ENCODE measurements at places on chromosomes 7 and 10. TPM values are rescaled to one million over a fixed set of nuclear protein-coding genes. Genes with fewer than 3 reads are reported as not detected.

Gene GPR158
- not detected for total RNA-seq

Gene IL6
- 6.3 TPM for total RNA-seq

Gene C10orf62
- not detected for total RNA-seq

Gene GLUD1
- total RNA-seq, result 66.0 TPM

Gene WNT8B
- not detected for total RNA-seq

Gene TEX36
- not detected for total RNA-seq

Gene LBX1
- not detected for total RNA-seq

GRCh38 chr7:90081621-90082020 is 72.6 kb upstream of the STEAP1 start:
- DNase-seq, result no peak
- H3K4me3 ChIP-seq, result no peak overlapping the region
- no peaks in the 10 kb centered on the region for H3K27me3 ChIP-seq
- H3K36me3 ChIP-seq, result no peaks in the 10 kb centered on the region

GRCh38 chr7:119395024-119395423 is 878.0 kb upstream of the KCND2 start:
- DNase-seq, result no peak
- no peaks in the 10 kb centered on the region for H3K4me1 ChIP-seq
- no peaks in the 10 kb centered on the region for H3K36me3 ChIP-seq
- H3K27me3 ChIP-seq, result no peaks in the 10 kb centered on the region
- H3K4me3 ChIP-seq, result no peak overlapping the region

GRCh38 chr7:29345590-29345989 is 151.0 kb downstream of the CHN2 start:
- no peak overlapping the region for H3K4me3 ChIP-seq
- no peaks in the 10 kb centered on the region for H3K27me3 ChIP-seq
- H3K4me1 ChIP-seq, result peaks cover 4% of the 10 kb centered on the region
- no peak for DNase-seq
- H3K36me3 ChIP-seq, result no peaks in the 10 kb centered on the region
- H3K27ac ChIP-seq, result no peak overlapping the region

DNA sequence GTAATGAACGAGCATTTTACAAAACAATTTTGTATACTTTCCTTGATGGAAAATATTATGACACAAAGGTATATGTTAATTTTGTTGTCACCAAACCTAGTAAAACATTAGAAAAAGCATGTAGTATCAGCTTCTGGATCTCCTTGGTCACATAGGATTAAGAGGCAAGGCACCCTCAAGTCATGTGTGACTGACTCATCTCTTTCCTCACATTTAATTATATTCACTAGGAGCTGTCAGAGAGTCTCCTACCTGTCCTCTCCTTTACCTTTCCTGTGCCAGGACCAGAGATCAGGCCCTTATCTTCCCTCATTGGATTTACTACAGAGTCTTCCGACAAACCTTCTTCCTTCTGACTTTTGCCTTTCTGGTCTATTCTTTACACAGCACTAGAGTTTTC is 111.3 kb upstream of the RPA3 start:
- DNase-seq, result no peak
- H3K4me1 ChIP-seq, result no peaks in the 10 kb centered on the region
- no peaks in the 10 kb centered on the region for H3K36me3 ChIP-seq

- no peaks in the 10 kb centered on the region for H3K27me3 ChIP-seq
- H3K4me3 ChIP-seq, result no peak overlapping the region
- DNase-seq, result no peak
Measured at GRCh38 chr7:158728911-158729645, 24.5 kb upstream of the NCAPG2 start.

- H3K4me1 ChIP-seq, result peaks cover 23% of the 10 kb centered on the region
- no peaks in the 10 kb centered on the region for H3K36me3 ChIP-seq
- H3K4me3 ChIP-seq, result peak within 1 kb of the TSS; percentile 65
- peak within 1 kb of the TSS; percentile 67 for H3K27ac ChIP-seq
- DNase-seq, result peak; percentile 85
Measured at GRCh38 chr10:133159950-133160825, at the start of gene KNDC1. KNDC1 (plus strand) TSS chr10:133160219; CDS start chr10:133160468, 249 bp downstream.

DNA sequence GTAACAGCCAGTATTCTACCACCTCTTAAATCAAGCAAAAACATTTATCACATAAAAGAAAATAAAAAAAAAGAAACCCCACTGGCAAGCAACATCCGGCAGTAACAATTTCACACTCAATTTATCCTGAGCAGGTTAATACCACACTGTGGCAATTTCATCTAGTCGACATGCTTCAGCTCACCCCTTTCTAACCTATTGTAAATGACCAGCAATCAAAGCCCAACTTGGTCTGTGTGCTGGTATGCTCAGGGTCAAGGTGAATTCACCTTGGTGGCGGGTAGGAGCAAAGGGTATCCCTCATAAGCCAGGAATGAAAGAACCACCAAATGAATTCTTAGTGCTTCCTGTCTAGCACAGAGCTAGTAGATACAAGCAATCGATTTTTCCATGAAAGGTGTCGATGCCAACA is 109.1 kb upstream of the AFAP1L2 start:
- H3K36me3 ChIP-seq, result no peaks in the 10 kb centered on the region
- H3K27me3 ChIP-seq, result no peaks in the 10 kb centered on the region
- peaks cover under 1% of the 10 kb centered on the region for H3K4me1 ChIP-seq
- no peak overlapping the region for H3K27ac ChIP-seq
- H3K4me3 ChIP-seq, result no peak overlapping the region
- DNase-seq, result no peak

DNA sequence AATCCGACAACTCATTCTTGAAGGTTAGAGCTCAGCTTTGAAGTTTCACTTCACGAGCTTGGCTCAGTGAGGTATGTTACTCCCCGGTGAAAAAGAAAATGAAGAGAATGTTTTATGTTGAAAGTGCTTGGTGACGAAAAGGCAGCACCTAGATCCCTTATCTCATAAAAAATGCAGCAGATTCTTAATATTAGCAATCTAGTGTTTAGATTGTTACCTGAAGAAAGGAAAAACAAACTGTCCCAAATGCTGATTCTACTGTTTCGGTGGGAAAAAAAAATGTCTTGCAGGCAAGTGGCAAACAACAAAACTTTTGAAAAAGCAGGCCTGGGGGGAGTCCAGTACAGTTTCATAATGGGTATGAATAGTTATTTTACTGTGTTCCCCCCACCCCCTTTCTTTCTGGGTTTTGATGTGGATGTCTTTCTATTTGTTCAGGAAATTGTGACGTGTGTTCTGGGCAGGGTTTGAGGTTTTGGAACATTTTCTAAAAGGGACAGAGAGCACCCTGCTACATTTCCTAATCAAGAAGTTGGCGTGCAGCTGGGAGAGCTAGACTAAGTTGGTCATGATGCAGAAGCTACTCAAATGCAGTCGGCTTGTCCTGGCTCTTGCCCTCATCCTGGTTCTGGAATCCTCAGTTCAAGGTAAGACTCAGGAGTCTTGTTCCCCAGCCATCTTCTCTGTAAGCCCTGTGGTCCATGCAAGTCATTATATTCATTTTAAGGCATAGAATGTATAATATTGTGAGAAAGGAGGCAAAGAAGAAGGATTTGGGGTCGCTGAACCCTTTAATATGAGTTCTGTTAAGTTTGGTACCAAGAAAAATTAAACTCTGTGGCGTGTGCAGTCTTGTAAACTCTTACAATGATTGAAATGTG is at the start of gene SRGN:
TSS of gene SRGN (plus strand) at position 514 of the 881 bp plus-strand sequence. CDS start at position 569, 55 bp downstream.
- H3K27me3 ChIP-seq, result no peaks in the 10 kb centered on the region
- DNase-seq, result no peak
- H3K27ac ChIP-seq, result peak within 1 kb of the TSS; percentile 96
- peak within 1 kb of the TSS; percentile 46 for H3K4me3 ChIP-seq

DNA sequence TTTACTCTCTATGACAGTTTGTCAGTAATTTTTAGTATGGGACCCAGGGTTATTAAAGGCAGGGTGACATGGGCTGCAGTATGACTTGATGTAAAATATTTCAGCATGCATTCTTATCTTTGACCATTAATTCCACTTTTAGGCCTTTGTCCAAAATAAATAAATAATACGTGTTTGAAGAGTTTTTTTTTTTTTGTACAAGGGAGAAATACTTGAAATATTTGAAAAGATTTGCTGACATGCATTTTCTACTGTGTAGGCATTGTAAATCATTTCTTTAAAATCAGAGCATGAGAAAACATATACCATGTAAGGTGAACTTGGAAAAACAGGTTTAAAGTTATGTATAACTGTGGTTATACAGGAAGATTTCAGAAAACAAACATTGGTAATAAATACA is 23.5 kb downstream of the NRG3 start:
- H3K36me3 ChIP-seq, result no peaks in the 10 kb centered on the region
- H3K4me3 ChIP-seq, result no peak overlapping the region
- H3K27ac ChIP-seq, result no peak overlapping the region
- H3K4me1 ChIP-seq, result no peaks in the 10 kb centered on the region
- no peak for DNase-seq

DNA sequence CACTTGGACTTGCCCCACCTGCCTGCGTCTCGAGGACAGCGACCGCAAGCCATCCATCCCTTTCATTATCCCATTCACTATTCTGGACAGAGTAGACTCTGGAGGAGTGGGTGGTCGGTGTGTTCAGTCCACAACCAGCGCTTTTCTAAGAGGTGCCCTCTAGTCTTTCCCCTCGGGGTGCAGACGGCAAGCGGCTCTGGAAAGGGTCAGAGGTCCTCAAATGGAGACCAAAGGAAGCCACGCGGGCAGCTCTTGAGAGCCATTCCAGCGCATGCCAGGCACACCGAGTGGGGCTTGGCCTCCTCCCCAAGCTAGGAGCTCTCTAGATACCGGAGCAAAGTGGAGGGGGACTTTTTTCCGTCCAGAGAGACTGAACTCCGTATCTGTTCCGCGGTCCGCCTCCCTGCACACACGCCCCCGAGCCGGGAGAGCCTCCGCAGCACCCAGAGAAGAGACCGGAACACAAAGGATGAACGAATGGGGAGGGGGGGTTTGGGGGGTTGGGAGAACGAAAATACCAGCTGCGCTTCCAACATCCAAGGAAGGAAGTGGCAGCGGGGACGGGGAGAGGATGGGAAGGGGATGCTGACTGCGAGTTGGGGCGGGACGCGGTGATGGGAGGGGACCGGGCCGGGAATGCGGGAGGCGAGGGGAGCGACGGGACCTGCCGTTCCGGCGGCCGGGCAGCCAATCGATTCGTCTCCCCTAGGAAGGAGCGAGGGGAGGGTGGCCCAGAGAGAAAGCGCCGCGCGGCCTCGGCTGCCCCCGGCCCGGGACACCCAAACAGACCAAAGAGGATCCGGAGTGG is 515 bp downstream of the GSDME start:
- H3K36me3 ChIP-seq, result no peaks in the 10 kb centered on the region
- H3K27ac ChIP-seq, result no peak overlapping the region
- H3K27me3 ChIP-seq, result peaks cover 10% of the 10 kb centered on the region
- H3K4me1 ChIP-seq, result peaks cover 8% of the 10 kb centered on the region
- no peak for DNase-seq

GRCh38 chr7:80766724-80767123 is 128.3 kb downstream of the CD36 start:
- H3K36me3 ChIP-seq, result no peaks in the 10 kb centered on the region
- H3K27me3 ChIP-seq, result no peaks in the 10 kb centered on the region
- H3K27ac ChIP-seq, result no peak overlapping the region

DNA sequence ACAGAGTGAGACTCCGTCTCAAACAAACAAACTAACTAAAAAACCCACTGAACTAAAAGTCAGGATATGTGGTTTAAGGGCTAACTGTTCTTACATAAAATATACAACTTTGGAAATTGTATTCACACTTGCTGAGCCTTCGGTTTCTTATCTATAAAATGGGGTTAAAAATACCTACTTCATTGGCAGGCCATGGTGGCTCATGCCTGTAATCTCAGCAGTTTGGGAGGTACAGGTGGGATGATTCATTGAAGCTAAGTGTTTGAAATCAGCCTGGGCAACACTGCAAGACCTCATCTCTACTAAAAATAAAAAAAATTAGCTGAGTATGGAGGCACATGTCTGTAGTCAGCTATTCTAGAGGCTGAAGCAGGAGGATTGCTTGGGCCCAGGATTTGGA is 115.4 kb upstream of the KLF6 start:
- no peak overlapping the region for H3K4me3 ChIP-seq
- H3K27me3 ChIP-seq, result no peaks in the 10 kb centered on the region
- no peak overlapping the region for H3K27ac ChIP-seq
- no peak for DNase-seq
- peaks cover 14% of the 10 kb centered on the region for H3K4me1 ChIP-seq
- no peaks in the 10 kb centered on the region for H3K36me3 ChIP-seq

- no peaks in the 10 kb centered on the region for H3K27me3 ChIP-seq
- no peaks in the 10 kb centered on the region for H3K4me1 ChIP-seq
- H3K36me3 ChIP-seq, result no peaks in the 10 kb centered on the region
- no peak for DNase-seq
- H3K4me3 ChIP-seq, result no peak overlapping the region
- no peak overlapping the region for H3K27ac ChIP-seq
Measured at GRCh38 chr10:129547608-129548007, 80.6 kb downstream of the MGMT start.

GRCh38 chr7:69693042-69693441 is 94.8 kb downstream of the AUTS2 start:
- DNase-seq, result no peak
- no peaks in the 10 kb centered on the region for H3K36me3 ChIP-seq
- H3K4me3 ChIP-seq, result no peak overlapping the region
- H3K4me1 ChIP-seq, result no peaks in the 10 kb centered on the region
- no peak overlapping the region for H3K27ac ChIP-seq

DNA sequence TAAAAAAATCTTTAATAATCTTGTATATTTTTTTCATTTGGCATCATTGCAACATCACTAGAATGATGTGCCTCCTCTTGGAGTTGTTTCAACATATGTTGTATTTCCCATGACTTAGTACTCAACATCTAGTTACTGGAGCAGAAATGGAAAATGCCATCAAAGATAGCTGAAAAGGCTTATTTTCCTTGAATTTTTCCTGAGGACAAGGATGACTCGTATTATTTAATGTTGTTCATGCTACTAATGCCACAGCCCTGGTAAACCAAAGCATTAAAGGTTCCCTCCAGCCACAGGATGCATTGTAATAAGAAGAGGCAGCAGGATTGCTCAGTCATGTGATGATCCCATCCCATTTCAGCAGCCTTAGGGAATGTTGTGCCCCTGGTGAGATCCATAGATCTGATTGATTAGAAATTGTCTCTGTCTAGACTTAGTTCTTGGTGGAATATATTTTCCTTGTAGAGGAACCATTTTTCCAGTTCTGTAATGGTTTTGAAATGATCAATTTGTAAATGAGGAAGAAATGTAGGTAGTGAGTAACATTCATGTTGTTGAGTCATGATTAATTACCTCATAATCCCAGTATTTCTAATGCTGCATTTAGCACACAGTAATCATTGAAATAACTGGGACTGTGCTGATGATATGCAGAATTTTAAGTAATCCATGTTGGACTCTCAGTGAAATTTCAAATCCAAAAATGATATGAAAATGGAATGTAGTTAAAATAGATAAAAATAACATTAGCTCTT is 91.3 kb upstream of the SMIM30 start:
- H3K27ac ChIP-seq, result no peak overlapping the region
- no peaks in the 10 kb centered on the region for H3K36me3 ChIP-seq
- no peak for DNase-seq

- H3K27me3 ChIP-seq, result no peaks in the 10 kb centered on the region
- no peak overlapping the region for H3K27ac ChIP-seq
- H3K4me1 ChIP-seq, result no peaks in the 10 kb centered on the region
- no peaks in the 10 kb centered on the region for H3K36me3 ChIP-seq
Measured at GRCh38 chr7:73812996-73813395, 17.8 kb upstream of the CLDN4 start.

- peak; percentile 42 for DNase-seq
- no peaks in the 10 kb centered on the region for H3K36me3 ChIP-seq
- H3K27ac ChIP-seq, result peak overlapping the region; percentile 14
- H3K27me3 ChIP-seq, result no peaks in the 10 kb centered on the region
- no peak overlapping the region for H3K4me3 ChIP-seq
Measured at GRCh38 chr7:74579800-74580685, 77.5 kb upstream of the GTF2I start.

- no peak overlapping the region for H3K27ac ChIP-seq
- H3K27me3 ChIP-seq, result no peaks in the 10 kb centered on the region
- no peak overlapping the region for H3K4me3 ChIP-seq
- no peaks in the 10 kb centered on the region for H3K36me3 ChIP-seq
Measured at GRCh38 chr10:12534824-12535223, 185.5 kb downstream of the CAMK1D start.

Data from upper lobe of left lung (tissue), 6 donors.